Activated CD4-positive, alpha-beta T cell treated with anti-CD3 and anti-CD28 coated beads, Interleukin-2, amount 50 U/mL, for 24 hours (primary cell): ENCODE measurements at places on chromosomes 13 and 19.

- DNase-seq = no peak
Observed at GRCh38 chr13:31890946-31891345, 140.6 kb upstream of the FRY start.

GRCh38 chr19:2275588-2276428 lies 6.2 kb downstream of the PEAK3 start:
- DNase-seq = no peak

- no peak for DNase-seq
Observed at GRCh38 chr13:51562011-51562671, 22.1 kb upstream of the WDFY2 start.

DNA sequence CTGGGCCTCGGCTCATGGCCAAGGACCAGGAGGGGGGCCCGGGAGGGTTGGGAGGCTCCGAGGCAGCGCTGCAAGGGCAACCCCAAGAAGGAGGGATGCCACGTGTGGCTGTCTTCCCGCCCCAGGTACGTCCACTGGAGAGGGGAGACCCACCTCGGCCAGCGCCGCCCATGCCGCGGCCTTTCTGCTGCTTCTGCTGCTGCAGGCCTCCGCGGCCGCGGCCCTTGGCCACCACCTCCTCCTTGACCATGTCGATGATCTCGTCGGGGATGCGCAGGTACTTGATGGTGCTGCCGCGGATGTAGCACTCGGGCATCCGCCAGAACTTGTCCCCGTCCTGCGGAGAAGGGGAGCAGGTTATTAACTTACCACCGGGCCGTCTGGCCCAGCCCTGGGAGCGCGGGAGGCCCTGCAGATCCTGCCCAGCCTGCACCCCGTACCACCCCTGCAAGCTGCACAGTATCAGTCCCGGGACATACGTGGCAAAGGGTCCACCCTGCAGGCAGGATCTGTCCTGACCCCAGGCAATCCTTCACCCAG lies 13.3 kb downstream of the LSM4 start:
- DNase-seq = no peak

DNA sequence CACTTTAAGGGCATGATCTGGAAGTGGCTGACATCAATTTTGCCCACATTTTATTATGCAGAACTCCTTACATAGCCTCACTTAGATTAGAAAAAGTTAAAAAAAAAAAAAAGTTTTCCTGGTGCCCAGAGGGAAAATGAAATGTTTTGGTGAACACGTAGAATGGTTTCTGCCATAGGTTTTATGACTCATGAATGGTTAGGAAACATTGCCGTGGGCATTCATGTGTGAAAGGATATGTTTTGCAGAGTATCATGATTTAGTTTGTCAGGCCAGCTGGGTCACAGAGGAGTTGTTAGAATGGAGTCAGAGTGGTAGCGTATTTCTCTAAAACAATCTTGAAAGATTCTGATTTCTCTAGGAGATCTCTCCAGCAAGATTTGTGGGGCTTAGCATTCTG lies 133.8 kb downstream of the MRPL57 start:
- DNase-seq = no peak

GRCh38 chr13:109951491-109951890 lies 165.1 kb upstream of the IRS2 start:
- no peak for DNase-seq
